Heart left ventricle (tissue), 16 donors: ENCODE measurements at places on chromosomes 6 and 20. TPM values are rescaled to one million over a fixed set of nuclear protein-coding genes. Genes with fewer than 3 reads are reported as not detected.

Gene IL17A
- not detected for total RNA-seq

- no peak for DNase-seq
- no peaks in the 10 kb centered on the region for H3K36me3 ChIP-seq
- peaks cover 10% of the 10 kb centered on the region for H3K27me3 ChIP-seq
- H3K27ac ChIP-seq: no peak overlapping the region
- H3K4me1 ChIP-seq: no peaks in the 10 kb centered on the region
Measured at GRCh38 chr20:25148982-25149846, 46.3 kb upstream of the ENTPD6 start.

Gene HLA-DQB1
- total RNA-seq: 14.9 TPM

DNA sequence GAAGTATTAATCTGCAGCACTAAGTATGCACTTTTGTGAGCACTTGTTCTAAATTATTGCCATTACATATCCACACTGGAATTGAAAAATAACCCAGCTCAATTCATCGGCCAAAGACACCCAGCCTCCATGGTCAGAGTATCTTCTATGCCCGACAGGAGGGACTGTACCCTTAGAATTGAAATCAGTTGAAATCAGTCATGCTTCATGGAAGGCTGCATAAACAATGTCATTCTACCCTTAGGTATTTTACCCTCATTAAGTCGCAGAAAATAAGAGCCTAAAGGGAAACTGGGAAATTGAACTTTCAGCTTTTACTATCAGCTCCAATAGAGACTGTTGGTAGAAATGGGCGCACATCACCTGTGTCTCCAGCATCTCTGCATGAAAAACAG is 2.9 kb upstream of the RAMACL start:
- H3K4me1 ChIP-seq: peaks cover 22% of the 10 kb centered on the region
- no peak for DNase-seq
- H3K27ac ChIP-seq: no peak overlapping the region
- no peaks in the 10 kb centered on the region for H3K27me3 ChIP-seq
- no peaks in the 10 kb centered on the region for H3K36me3 ChIP-seq

Gene GNAS
- total RNA-seq: 1,710 TPM

DNA sequence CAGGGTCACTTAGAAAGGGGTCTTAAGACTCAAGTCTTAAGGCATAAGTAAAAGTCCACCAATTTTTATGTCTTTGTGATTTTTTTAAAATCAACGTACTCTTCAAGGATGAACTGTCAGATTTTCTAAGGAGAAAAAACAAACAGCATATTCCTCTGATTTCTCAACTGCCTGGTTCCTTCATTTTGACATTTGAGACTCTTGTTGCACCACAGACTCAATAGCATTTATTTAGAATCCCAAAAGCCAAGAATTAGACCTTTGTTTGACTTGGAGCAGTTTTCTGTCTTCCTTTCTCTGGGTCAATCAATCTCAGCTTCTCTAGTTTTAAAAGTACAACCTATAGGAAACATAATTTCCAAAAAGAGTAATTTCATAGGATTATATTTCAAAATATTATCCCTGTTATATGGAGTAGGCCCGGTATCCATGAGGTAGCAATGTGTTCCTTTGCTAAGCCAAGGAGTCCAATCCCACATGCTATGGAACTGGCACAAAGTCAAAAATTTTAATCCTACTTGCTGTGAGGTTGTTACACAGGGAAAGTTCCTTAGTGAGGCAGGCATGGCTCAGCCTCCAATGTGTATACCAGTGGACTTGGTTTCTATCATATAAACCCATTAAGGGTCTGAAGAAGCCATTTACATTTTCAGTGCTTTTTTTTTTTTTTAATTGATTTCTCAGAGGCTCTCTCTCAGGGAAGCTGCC is 405.7 kb downstream of the KIF16B start:
- no peak overlapping the region for H3K27ac ChIP-seq
- no peak for DNase-seq
- H3K36me3 ChIP-seq: no peaks in the 10 kb centered on the region
- H3K4me3 ChIP-seq: no peak overlapping the region
- no peaks in the 10 kb centered on the region for H3K4me1 ChIP-seq
- no peaks in the 10 kb centered on the region for H3K27me3 ChIP-seq

- H3K36me3 ChIP-seq: no peaks in the 10 kb centered on the region
- no peaks in the 10 kb centered on the region for H3K27me3 ChIP-seq
- no peak overlapping the region for H3K4me3 ChIP-seq
- no peak overlapping the region for H3K27ac ChIP-seq
Measured at GRCh38 chr6:144955392-144955791, 670.3 kb downstream of the UTRN start.

- H3K4me1 ChIP-seq: no peaks in the 10 kb centered on the region
- no peaks in the 10 kb centered on the region for H3K36me3 ChIP-seq
- no peaks in the 10 kb centered on the region for H3K27me3 ChIP-seq
- H3K27ac ChIP-seq: no peak overlapping the region
- no peak for DNase-seq
Measured at GRCh38 chr6:152018876-152019275, 211.4 kb downstream of the ESR1 start.

Gene MEP1A
- total RNA-seq: not detected

GRCh38 chr6:145882121-145882531 is 67.5 kb upstream of the FBXO30 start:
- H3K4me1 ChIP-seq: no peaks in the 10 kb centered on the region
- no peak overlapping the region for H3K4me3 ChIP-seq
- peaks cover 3% of the 10 kb centered on the region for H3K36me3 ChIP-seq
- DNase-seq: no peak
- no peak overlapping the region for H3K27ac ChIP-seq
- H3K27me3 ChIP-seq: no peaks in the 10 kb centered on the region

DNA sequence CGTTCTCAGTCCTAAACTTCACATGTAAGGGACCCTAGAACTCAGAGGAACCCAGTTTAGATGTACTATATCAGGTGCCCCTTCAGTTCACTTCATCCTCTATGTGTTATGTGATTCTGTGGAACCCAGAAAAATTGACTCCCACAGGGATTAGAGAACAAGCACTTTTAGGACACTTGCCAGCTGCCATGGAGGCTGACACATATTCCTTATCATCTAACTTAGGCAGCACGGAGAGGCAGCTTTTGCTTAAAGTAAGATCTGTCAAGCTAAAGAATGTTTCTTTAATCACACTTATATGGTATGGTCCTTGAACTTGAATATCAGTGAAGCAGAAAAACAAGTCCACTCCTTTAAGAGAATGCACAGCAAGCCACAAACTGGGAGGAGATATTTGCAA is 701.5 kb upstream of the ID4 start:
- no peaks in the 10 kb centered on the region for H3K4me1 ChIP-seq
- H3K4me3 ChIP-seq: no peak overlapping the region
- DNase-seq: no peak
- H3K27ac ChIP-seq: no peak overlapping the region
